Left lung (tissue), 14 donors: ENCODE measurements at places on chromosomes 5 and 9. TPM values are rescaled to one million over a fixed set of nuclear protein-coding genes. Genes with fewer than 3 reads are reported as not detected.

Gene FAM163B
- total RNA-seq, result not detected

Gene FCN1
- 72.1 TPM for total RNA-seq

Gene SLC26A2
- 14.3 TPM for total RNA-seq

Gene NMRK1
- 26.0 TPM for total RNA-seq

Gene NOL6
- total RNA-seq, result 48.3 TPM

Gene PCDHGC5
- total RNA-seq, result 1.9 TPM

Gene DDX4
- not detected for total RNA-seq

Gene STK32A
- 7.7 TPM for total RNA-seq

Gene PTPN3
- total RNA-seq, result 15.9 TPM

Gene TMC1
- total RNA-seq, result not detected

Gene OLFM1
- 21.5 TPM for total RNA-seq

Gene INSL4
- total RNA-seq, result not detected

Gene EGR1
- total RNA-seq, result 92.6 TPM

Gene ZNF189
- total RNA-seq, result 15.7 TPM

Gene IL6ST
- total RNA-seq, result 309 TPM

Gene TTC23L
- total RNA-seq, result 0.55 TPM

Gene FGF10
- total RNA-seq, result 1.2 TPM

Gene GARIN3
- not detected for total RNA-seq

Gene OBP2B
- not detected for total RNA-seq

Gene CLK4
- 21.0 TPM for total RNA-seq

Gene MYOZ3
- total RNA-seq, result 0.79 TPM

Gene OTULIN
- 31.1 TPM for total RNA-seq

Gene RARS1
- 67.2 TPM for total RNA-seq

Gene SVEP1
- 24.2 TPM for total RNA-seq

Gene C5orf22
- 25.4 TPM for total RNA-seq
